Liver (tissue), 10 donors: ENCODE measurements at places on chromosomes 12 and 14.

DNA sequence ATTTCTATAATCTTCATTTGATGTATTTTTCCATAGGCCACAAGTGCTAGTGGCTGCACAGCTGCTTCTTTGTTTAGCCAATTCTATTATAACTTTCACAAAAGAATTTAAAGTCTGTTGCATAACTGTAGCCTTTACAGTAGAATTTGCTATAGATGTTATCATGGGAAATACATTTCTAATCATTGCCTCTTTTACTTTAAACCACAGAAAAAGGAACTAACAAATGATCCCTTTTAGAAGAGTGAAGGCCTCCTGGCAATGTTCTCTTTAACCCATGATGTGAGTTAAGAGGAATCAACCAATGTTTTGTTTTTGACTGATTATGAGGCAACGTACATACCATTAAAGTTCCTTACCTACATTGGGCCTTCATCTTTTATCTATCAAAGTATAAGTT, 68.8 kb downstream of the RPL10L start:
- DNase-seq, result no peak

DNA sequence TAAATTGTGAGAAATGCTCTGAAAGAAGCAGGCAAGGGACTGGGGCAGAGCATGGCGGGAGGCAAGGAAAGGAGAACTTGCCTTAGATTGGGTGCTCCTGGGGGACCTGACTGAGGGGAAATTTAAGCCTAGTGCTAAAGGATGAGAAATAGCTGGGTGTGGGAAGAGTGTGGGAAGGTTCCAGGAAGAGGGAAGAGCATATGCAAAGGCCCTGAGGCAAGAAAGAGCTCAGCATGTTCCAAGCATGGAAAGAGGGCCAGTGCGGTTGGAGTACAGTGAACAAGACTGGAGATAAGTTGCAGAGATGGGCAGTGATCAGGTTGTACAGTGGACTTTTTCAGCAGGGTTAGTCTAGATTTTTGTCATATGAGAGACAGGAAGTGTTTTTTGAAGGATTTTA, 9.0 kb downstream of the CLSTN3 start:
- no peak for DNase-seq

DNA sequence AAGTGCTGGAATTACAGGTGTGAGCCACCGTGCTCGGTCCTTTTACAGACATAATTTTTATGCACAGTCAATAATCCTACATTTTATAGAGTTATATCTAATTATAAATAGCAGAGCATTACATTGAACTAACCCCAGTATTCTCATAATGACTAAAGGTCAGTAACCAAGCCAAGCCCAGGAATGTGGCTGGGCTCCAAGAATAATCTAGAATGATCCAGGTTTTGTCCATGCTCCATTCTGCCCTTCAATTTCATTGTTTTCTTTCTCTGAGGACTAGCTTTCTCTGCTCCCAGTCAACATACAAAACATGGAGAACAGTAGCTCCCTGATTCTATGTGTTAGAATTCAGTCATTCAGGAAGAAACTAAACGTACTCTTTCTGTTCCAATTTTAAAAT, 92.1 kb upstream of the KRR1 start:
- no peak for DNase-seq

DNA sequence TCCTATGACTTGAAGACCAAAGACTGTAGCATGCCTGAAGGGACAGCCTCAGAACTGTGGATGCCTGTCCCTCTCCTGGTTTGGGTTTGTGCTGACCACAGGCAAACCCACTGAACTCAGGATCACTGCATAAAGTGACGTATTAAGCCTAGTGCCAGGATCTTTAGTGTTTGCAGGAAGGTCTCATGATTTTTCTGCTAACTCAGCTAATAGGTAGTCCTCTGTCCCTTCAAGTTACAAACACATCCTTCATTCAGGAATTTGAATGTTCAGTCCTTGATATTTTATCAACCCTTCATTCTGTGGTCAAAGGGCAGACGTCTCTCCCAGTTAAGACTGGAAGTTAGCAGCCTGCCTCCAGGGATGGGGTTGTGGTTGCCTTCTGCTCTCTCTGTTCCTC, 10.3 kb upstream of the OAS3 start:
- no peak for DNase-seq

DNA sequence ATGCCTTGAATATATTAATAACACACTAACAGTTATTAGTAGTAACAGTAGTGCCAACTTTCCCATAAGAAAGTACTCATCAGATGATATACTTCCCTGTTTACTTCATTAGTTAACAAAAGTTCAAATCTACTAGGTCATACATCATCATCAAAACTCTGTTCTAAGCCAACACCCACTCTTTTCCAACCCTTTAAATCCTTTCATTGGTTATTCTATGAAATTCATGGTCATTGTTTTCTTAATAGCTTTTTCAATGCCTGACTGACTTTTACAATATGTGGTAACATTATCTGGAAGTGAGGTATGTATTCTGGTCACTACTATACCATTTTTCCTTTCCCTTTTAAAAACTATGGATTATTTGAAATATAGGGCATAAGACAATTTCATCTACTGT, 9.7 kb downstream of the NTS start:
- no peak for DNase-seq

DNA sequence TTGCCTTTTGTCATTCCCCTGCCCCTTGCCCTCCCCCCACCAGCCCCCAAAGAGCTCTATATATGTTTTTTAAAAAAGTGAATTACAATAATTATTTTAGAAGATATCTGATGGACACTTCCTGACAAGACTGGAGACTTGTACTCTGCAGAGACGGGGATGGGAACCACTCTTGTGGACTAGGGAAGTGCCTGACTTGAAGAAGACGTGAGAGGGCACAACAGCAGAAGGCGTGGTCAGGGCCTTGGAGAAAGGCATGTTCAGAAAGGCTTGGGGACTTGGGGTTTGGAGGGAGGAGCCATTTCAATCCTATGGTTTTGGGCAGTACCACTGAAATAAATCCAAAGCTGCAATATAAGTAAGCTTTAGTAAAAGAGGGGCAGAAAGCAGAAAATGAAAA, 154.7 kb downstream of the APAF1 start:
- DNase-seq, result no peak

DNA sequence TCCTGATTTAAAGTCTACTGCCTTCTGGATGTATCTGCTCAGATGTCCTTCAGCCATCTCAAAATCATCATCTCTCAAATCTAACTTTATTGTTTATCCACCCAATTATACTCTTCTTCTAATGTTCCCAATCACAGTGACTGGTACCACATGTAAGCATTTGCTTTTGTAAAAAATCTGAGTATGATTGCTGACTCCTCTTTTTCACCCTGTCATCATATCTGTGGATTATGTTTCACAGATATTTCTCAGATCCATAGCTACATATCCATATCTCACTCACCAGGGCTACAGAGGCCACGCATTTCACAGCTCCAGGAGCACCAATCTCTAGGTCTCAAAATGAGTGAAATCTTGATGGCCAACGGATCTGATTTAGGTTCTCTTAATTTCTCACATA, 76.1 kb downstream of the DHRS2 start:
- DNase-seq, result no peak

DNA sequence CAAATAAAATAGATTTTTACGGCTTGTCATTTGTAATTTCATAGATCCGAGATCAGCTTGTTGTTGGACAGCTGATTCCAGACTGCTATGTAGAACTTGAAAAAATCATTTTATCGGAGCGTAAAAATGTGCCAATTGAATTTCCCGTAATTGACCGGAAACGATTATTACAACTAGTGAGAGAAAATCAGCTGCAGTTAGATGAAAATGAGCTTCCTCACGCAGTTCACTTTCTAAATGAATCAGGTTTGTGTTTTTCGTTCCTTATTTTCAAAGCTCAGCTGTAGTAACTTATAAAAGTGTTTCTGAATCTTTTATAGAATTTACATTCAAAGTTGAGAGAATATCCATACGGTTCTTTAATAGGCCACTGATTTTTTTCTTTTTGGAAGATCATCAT, 89.1 kb downstream of the LRRK2 start:
- DNase-seq, result no peak

DNA sequence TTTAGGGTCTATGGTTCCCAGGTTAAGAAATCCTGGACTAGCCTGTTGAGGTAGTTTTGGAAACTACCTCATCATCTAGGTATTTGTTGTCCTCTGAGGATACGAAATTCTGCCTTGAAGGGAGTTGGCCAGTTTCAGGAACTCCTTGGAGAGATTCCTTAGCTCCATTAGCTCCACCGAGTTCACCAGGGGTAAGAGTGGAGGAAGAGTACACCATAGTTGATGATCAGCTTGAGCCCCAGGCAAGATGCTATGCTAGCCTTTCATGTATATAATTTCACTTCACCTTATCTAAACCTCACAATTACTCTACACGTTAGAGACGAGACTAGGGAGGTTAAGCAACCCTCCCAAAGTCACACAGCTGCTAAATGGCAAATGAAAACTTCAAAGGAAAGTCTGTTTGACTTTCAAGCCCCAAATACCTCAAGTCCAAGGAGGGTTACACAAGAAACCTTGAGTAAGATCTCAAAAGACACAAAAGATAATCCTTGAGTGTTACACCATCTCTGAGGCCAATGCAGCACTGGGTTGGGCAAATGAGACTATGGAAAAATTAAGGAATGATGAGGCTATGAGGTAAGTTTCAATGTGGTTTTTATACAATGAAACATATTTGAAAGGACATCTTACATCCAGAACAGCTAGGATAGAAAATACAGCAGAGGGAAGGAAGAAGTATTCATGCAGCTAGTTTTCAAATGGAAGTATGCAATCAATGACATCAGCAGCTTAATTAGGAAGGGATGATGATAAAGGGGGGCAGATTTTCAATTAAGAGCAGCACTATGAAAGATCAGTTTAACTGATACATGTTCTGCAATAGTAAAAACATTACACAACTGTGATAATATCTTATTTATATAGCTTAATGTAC, 97.2 kb upstream of the KRAS start:
- DNase-seq, result no peak

DNA sequence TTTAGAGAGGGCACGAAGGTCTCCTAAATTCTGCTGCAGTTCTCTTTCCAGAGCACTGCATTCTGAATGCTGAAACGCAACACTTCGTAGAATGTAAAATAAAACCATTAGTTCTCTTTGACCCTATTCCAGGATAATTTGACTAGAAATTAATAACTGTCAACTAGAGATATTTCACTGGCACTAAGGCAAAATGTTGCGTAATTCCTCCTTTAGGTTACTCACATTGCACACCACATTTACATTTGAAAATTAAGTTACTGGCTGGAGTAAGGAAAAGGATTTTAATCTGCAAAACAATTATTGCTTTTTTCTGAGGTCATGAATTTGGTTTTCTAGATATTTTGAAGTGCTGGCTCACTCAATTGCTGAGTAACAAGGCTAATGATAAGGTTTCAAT, 58.0 kb upstream of the TRHDE start:
- DNase-seq, result no peak

- DNase-seq, result no peak
Observed at GRCh38 chr12:66341126-66341525, 38.8 kb downstream of the HELB start.

DNA sequence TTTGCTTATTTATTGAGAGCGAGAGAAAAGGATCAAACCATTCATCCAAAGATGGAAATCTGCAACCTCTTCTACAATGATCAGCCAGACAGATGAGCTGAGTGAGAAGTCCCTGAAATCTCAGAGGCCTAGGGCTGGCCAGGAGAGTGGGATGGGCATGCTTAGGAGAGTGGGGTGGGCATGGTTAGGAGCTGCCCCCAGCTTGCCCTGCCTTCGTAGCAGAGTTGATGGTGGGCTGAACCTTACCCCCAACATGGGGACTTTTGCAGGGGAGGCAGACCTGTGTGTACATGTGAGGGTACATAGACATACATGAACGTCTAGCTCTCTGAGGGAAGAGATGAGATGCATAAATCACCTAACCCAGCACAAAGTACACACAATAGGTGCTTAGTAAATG, 95.7 kb upstream of the ESRRB start:
- DNase-seq, result no peak

DNA sequence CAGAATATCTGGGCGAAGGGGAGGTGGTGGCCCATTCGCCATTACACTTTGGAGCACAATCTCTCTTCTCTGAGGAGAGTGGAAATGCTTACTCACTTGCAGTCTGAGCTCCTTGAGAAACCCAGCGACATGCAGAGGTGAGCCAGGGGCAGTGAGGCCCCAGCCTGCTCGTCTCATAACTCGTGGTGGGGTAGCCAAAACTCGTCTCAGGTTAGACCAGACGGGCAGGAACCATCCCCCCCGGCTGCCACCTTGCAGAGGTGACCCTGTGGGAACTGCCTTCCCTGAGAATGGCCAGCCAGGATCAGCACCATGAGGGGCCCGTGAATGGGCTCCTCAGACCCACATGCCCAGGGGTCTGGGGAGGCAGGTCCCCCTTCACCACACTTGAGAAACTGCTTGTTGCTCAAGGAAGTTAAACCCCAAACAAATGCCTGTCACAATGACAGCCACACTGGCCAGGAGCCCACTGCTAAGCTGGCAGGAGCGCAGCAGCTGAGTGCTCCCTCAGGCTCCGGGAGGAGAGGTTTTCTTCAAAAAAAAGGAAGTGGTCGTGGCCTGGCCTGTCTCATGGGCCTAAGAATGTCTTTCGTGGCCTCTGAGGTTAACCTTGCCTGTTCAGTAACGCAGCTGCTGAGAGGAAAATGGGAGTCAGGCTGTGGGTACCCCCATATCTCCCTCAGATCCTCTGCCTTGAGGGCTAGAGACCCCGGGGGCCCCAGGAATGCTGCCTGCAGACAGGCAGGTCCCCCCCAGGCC, 9.2 kb upstream of the ALDH2 start:
- DNase-seq, result no peak

GRCh38 chr14:22410497-22410896, 178.5 kb downstream of the DAD1 start:
- no peak for DNase-seq

DNA sequence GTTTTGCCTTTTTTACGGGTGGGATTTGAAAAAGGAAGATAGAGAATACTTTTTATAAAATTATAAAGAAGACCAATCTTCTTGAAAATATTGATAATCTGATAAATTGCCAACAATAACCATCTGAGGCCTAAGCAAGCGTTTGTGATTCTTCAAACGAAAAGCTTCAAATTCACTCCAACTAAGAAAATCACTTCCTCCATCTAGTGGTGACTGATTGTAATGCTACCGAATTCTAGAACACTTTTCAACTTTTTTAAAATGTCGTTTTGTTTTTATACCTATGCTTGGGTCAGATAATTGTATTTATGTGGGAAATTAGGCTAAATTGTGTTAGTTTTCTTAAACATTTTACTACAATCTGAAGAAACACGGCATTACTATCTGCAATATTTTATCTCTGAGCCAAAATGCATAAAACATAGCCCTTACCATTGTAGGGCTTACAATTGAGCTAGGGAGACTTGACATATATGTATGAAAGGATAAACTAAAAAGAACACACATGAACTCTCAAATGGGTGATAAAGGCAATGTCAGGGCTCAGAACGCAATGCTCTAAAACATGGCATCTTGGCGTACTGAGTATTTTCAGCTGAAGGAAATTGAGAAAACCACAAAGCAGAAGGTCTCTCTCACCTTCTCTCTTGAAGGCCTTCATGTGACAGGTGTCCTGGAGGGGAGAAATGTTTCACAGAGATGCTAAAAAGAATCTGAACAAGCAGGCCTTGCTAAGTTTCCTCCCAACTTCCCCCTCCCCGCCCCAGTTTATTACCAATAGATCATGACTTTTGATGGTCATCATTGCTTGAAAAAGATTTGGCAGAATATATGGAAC, 36.8 kb upstream of the G2E3 start:
- no peak for DNase-seq

- DNase-seq, result no peak
Observed at GRCh38 chr14:54285030-54285429, 111.8 kb upstream of the CDKN3 start.
